ENCODE measurements at places on chromosomes 16 and 17.

- no peak for DNase-seq
Measured at GRCh38 chr17:304461-304860, 48.1 kb downstream of the RPH3AL start.

- no peak for DNase-seq
Measured at GRCh38 chr17:78448356-78448993, 70.0 kb downstream of the PGS1 start.

- DNase-seq, result no peak
Measured at GRCh38 chr16:85570213-85570734, 42.8 kb upstream of the GSE1 start.

DNA sequence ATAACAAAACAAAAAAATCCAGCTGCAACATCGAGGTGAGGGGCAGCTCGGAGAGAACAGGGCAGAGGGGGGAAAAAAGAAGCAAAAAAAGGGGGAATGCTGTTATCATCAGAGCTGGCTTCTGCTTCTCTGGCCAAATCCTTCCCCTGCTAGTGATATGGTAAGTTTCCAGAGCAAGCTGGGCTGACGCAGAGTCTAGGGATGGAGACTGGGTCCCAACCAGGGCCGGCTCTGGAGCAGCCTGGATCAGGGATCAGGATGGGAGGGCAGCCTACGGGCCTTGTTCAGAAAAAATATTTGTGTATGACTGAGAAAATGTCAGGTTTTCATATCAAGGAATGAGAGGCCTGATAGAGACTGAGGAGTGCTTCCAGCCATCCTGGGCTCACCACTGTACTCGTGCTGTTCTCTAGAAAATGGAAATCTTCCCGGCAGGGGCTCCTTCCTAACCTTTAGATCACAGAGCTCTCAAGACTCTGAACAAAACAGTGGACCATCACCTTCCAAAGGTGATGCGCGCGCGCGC lies 726 bp upstream of the C1QTNF1 start:
- DNase-seq, result no peak

Measured in NCI-H2081 (cell line).